Naive thymus-derived CD4-positive, alpha-beta T cell (primary cell): ENCODE measurements at places on chromosomes 4 and X. TPM values are rescaled to one million over a fixed set of nuclear protein-coding genes. Genes with fewer than 3 reads are reported as not detected.

FGG gene
- total RNA-seq, result not detected

DNA sequence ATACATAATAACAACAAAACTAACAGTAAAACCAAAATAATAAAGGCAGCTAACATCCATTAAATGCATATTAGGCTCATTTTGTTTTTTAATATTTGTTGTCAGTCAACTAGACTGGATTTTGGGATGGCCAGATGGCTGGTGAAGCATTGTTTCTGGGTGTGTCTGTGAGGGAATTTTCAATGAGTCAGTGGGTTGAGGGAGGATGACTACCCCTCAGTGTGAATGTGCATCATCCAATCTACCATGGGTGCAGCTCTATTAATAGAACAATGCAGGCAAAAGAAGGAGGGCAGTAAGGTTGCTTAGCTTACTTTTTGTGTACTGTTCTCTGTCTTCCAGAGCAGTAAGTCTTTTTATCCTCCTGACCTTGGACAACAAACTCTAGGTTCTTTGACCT is 484.2 kb upstream of the HS3ST1 start:
- no peak for DNase-seq

DNA sequence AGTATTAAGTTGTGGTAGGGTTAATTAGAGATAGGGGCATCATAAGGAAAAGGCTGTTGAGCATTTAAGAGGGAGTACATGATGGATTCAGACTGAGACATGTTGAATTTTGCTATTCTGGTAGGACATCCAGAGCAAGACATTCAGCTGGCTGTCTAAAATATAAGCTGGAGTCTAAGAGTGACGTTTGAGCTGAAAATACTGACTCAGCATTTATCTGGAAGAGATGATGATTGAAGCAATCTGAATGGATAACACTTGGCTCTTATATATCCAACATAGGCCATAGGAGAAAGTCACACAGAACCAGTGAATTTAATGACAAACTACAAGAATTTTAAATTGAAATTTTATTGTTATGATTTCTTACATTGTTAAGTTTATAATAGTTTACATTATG is 114.3 kb downstream of the CENPC start:
- DNase-seq, result no peak

DNA sequence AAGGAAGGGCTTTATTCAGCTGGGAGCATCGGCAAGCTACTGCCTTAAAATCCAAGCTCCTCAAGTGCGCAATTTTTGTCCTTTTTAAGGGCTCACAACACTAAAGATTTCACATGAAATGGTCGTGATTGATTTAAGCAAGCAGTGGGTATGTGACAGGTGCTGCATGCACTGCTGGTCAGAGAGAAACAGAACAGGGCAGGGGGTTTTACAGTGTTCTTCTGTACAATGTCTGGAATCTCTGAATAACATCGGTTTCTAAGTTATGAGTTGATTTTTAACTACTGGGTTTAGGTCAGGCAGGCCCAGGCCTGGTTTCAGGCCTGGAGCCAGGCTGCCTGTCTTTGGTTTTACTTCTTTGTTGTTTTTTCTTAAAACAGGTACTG is 6.0 kb downstream of the UGT2B17 start:
- no peak for DNase-seq

DNA sequence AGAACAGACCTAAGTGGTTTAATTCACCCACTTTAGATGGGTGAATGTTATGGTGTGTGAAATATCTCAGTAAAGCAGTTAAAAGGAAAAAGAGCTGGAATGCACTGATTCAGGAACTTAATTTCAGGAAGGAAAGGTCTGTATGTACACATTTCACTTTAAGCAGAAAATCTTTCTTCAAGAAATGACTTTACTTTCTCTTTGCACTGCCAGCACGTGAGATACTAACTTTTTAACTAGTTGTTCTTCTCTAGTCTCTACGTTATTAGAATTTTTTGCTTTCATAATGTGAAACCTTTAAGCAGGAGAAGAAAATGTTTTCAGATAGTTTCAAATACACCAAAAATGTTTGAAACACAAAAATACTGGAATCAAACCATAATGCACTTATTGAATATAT is 18.8 kb downstream of the C4orf46 start:
- no peak for DNase-seq

ZCCHC12 gene
- total RNA-seq, result not detected

CT47B1 gene
- not detected for total RNA-seq

- DNase-seq, result no peak
Measured at GRCh38 chr4:139295942-139296299, 5.4 kb upstream of the NAA15 start.

- DNase-seq, result no peak
Measured at GRCh38 chr4:138500869-138501268, 258.7 kb upstream of the SLC7A11 start.

- DNase-seq, result no peak
Measured at GRCh38 chr4:94814237-94814636, 56.5 kb downstream of the BMPR1B start.

EDNRA gene
- not detected for total RNA-seq

DNA sequence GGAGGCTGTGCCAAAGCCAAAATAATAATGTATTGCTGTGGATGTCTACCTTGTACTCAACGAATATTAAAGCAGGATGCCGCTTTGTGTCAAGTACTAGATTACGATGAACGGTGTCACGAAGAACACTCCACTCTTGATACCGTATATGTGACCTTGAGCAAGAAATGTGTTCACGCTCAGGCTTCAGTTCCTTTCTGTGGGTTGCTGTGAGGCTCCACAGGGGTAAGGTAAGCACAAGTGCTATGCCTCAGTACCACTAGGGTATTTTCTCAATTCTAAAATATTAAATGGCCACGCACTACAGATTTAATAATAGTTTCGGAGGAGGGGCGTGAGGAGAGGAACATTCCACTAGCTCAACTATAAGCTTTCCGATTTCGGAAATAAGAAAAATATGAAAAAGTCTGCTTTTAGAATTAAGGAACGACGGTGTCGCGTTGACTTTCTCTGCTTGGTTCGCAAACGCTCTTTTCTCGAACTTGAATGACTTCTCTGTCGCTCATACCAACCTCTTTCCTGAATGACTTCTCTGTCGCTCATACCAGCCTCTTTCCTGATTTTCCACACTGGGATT is 607 bp upstream of the SCOC start:
- peak; percentile 45 for DNase-seq

MAGIX gene
- total RNA-seq, result 1.9 TPM

DNA sequence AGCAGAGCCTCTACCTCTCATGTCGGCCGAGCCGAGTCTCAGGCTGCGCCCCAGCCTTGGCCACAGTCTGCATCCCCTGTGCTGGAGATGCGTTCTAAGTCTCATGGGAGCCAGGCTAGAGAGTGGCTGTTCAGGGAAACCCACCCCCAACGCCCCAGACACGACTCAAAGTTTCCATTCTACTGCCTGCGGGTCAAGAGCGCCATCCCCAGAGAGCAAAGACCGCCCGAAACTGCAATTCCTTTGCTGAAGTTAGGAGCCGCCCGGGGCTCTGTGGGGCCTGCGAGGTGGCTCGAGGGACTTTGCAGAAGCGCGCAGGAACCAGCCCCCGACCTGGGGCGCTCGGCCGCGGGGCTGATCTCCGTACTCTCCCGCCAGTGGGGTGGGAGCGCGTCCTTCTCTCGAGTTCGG is 10.0 kb upstream of the ELF4 start:
- no peak for DNase-seq

DNA sequence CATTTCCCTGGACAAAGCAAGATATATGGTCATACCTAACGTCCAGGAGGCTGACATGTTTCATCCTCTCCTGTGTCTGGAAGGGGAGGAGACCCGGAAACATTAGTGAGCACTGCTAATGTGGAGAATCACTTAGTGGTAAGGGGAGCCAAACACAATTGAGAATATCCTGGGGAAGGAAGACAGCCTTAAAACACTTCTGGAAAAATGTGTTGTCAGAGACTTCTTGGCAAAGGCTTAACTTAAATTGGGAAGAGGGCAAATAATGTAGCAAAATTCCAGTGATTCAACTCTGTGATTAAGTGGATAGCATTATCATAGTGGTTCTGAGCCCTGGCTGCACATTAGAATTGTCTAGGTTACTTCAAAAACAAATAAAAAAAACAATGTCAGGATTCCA is 39.5 kb downstream of the SPARCL1 start:
- DNase-seq, result no peak

GRCh38 chr4:180148737-180149136 is 2094.5 kb upstream of the TENM3 start:
- no peak for DNase-seq

- no peak for DNase-seq
Measured at GRCh38 chr4:102478186-102478585, 23.0 kb upstream of the NFKB1 start.

- DNase-seq, result no peak
Measured at GRCh38 chrX:439241-439640, 52.5 kb upstream of the PPP2R3B start.

DNA sequence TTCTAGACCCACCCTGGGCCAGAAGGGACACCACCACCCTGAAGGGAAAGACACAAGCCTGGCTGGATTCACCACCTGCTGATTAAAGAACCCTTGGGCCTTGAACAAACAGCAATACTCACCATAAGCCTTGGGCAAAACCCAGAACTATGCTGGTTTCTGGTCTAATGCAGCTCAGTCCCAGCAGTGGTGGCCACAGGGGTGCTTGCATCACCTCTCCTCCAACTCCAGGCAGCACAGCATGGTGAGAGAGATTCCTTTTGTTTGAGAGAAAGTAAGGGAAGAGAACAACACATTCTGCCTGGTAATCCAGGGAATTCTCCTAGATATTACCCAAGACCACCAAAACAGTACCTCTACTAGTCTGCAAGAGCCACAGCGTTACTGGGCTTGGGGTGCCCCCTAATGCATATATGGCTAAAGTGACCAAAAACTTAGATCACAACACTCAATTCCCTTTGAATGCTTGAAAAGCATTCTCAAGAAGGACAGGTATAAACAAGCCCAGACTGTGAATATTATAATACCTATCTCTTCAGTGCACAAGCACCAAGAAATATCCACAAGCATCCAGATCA is 25.7 kb downstream of the RNF128 start:
- no peak for DNase-seq

- DNase-seq, result no peak
Measured at GRCh38 chr4:182604953-182605352, 312.2 kb downstream of the DCTD start.

- no peak for DNase-seq
Measured at GRCh38 chrX:46130247-46130646, 415.0 kb downstream of the ZNF674 start.

WDR1 gene
- 348 TPM for total RNA-seq

DNA sequence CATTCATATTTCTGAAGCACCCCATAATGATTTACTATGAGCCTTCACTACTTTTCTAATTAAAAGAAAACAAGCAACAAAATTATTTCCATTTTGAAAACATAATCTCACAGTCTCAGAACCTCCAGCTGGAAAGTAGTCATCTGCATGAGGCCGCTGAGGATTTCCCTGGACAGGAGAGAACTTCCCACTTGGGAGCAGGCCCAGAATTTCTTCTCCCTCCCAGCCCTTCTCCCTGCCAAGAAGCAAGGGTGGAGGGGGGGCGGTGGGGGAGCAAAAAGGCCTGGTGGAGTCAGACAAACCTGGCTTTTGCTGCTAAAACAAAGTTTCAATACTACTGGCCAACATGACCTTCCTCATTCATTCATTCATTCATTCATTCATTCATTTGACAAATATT is 167.3 kb downstream of the PJA1 start:
- DNase-seq, result no peak

- no peak for DNase-seq
Measured at GRCh38 chr4:39668887-39669286, 29.0 kb upstream of the UBE2K start.

FANCB gene
- total RNA-seq, result 4.0 TPM

DNA sequence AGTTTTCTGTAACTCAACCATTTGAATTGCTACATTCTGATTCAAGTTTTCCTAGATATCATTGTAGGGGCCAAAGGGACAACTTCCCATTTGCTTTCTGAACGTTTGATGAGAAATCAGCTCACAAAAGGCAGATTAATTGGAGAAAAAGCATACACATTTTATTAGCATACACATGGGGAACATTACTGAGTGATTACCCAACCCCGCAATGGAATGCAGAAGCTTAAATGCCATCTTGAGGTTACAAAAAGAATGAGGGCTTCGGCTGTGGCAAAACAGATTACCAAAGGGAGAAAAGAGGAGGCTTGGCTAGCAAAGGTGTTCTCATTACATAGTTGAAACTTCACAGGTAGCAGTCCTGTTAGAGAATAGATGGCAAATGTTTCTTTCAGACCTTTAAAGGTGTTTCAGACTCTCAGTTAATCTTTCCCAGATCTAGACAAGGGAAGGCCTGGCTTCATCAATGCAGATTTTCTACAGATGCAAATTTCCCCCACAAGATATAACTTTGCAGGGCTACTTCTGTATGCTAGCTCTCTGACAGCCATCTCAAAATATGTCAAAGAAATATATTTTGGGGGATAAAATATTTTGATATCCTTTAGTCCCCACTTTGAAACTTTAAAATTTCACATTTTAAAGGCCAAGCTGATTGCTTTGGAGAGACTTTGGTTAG is 26.5 kb upstream of the HERC6 start:
- DNase-seq, result no peak

ART3 gene
- not detected for total RNA-seq

- no peak for DNase-seq
Measured at GRCh38 chr4:121146530-121146929, 17.6 kb downstream of the TNIP3 start.

- no peak for DNase-seq
Measured at GRCh38 chr4:48017108-48017571, 568 bp downstream of the NIPAL1 start.

GRCh38 chr4:166309286-166309685 is 436.2 kb downstream of the TLL1 start:
- DNase-seq, result no peak

CDX4 gene
- total RNA-seq, result not detected in 2 replicates

DNA sequence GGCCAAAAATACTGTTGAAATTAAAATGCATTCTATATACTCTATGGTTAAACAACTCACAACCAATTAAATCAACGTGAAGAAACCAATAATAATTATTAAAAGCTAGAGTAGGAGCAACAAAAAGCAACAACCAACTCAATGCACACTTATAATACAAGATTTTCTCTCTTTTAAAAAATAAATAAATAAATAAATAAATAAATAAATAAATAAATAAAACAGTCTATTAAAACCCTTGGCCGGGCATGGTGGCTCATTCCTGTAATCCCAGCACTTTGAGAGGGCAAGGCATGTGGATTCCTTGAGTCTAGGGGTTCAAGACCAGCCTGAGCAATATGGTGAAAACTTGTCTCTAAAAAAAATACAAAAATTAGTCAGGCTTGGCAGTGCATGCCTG is 62.7 kb downstream of the ENOX2 start:
- DNase-seq, result no peak

ANXA10 gene
- total RNA-seq, result not detected in 2 replicates

GRCh38 chr4:14644580-14645282 is 357.6 kb upstream of the CPEB2 start:
- no peak for DNase-seq

NEXMIF gene
- total RNA-seq, result 1.2 TPM

GRCh38 chr4:128597500-128597899 is 212.0 kb upstream of the JADE1 start:
- no peak for DNase-seq

DNA sequence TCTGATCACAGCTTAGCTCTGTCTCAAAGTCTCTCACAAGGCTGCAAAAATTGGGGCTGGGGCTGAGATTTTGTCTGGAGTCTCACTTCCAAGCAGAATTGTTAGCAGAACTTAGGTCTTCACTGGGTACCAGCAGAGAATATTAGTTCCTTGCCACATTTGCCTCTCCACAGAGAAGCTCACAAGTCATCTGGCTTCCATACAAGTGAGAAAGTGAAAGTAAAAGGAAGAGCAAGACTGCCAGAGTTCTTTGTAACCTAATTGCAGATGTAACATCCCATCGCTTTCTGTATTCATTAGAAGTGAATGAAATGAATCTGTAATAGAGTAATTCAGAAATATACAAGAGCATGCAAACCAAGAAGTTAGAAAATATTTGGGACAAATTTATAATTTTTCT is 624.1 kb upstream of the GNPDA2 start:
- DNase-seq, result no peak
